ENCODE measurements at places on chromosomes 7 and 10.
A peak's percentile ranks its signal among the peaks of the same experiment; 100 is the strongest.

GRCh38 chr10:47021850-47022249 lies 110.6 kb downstream of the PTPN20 start:
- no peak for DNase-seq

DNA sequence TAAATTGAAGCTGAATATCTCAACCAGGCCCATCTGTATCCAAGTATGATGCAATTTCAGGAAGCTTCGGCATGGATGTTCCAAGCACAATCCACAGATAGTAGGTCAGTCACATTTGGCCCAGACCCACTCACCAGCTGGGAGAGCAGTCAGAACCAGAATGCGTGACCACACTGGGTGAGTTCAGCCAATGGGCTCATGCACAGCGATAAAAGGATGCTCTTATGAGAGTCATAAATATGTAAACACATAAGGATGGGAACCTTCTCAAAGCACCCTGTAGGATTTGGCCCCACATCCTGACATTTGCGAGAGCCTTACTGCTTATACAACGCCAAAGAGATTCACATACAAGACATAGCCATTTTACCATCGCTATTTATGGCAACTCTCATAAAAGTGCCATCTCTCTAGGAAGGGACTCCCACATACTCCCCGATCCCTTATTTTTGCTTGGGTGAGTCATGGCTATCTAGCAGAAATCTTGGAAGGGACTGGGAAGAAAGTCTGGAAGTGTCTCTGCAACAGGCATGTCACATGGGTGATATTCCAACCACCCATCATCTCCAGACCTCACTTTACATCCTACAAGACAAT lies 3.0 kb downstream of the AFAP1L2 start:
- DNase-seq = peak; percentile 60

- peak; percentile 14 for DNase-seq
Observed at GRCh38 chr7:82481499-82482097, 38.0 kb upstream of the CACNA2D1 start.

DNA sequence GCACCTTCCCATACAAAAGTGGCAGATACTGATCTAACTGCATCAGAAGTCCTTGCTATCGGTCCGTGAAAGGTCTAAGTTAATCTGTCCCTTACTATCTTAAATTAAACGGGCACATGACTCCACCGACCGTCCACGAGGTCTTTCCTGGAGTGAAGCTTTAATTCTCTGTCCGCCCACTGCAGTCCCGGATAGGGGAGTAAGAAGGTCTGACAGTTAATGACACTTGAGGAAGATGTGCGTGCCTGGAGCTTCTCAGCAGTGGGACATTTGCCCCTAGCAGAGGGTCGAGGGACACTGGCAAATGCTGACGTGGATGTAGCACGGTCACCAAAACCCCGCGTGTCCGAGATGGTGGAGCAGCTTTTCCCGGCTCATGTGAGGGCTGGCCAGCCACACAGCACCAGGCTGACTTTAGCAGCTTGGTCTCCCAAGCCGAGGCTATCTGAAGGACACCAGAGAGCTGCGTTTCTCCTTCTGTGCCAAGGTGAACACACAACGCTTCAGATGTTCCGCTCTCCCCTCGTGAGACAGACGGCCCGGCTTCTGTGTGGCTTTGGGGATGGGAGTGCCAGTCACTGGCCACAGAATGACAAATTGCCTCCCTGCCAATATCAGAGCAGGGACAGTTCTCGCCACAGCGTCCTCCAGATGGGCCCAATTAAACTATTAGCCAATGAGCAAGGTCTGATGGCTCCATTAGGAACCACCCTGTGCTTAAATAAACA lies 86.6 kb downstream of the ADARB2 start:
- no peak for DNase-seq

GRCh38 chr10:11279314-11279713 lies 261.6 kb downstream of the CELF2 start:
- DNase-seq = no peak

DNA sequence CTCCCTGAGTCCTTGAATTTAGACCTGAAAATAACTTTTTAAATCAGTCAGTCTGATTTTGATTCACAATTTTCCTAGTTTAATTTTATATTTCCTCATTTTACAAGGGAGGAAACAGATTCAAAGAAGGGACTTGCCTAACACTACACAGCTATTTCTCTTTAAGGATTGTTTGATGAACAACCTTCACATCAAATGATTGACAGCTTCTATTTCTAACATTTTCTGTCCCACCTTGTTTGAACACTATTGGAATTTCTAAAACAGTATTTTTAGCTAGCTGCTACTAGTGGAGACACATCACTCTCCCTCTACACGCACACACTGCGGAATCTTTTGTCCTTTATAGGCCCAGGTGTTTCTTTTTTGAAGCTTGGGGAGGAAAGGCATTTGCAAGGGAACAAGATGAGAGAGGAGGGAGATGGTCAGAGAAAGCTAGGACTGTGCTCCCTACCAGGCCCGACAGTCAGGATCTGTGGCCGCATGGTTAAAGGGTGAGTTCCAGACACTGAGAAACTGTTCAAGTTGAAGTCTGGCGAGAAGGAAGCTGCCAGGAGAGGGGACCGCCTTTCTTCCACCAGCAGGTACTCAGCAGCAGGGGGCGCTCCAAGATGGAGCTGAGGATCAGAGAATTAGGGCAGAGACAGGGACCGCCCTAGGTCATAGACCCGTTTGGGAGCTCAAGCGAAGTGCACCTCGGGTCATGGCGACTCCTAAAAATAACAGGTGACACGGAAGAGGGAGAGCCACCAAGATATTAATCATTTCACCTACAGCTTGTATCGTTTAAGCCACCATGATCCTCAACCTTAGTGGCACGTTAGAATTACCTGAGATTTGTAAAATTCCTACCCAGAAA lies 49.7 kb downstream of the DNAJC12 start:
- no peak for DNase-seq

- no peak for DNase-seq
Observed at GRCh38 chr10:122779924-122780323, 65.7 kb downstream of the CUZD1 start.

DNA sequence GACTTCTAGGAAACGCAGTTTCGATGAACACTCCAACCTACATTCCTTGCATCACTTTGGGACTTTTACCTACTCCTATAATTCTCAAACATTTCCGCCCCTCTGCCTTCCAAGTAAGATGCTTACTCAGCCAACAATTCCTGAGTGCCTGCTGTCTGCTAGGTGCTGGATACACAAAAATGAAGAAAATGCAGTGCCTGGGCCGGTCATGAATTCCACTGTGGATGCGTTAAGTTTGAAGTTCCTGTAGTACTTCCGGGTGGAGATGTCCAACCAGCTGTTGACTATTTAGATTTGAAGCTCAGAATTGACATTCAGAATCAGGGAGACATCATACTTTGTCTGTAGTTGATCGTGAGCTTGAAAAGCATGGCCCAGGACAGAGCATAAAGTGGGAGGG lies 89.2 kb downstream of the LYZL1 start:
- DNase-seq = no peak

DNA sequence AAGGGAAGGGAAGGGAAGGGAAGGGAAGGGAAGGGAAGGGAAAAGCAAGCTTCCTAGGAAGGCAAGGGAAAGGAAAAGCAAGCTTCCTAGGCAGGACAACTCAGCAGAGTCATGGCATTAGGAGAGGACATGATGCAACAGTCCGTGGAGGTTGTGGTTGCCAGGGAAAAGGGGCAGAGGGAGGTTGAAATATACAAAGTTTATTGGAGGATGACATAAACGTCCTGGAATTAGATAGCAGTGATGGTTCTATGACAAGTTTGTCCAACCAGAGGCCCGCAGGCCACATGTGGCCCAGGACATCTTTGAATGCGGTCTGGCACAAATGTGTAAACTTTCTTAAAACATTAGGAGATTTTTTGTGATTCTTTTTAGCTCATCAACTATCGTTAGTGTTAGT lies 59.8 kb upstream of the OPN4 start:
- peak; percentile 22 for DNase-seq
